ENCODE measurements at places on chromosomes 2 and 18.

DNA sequence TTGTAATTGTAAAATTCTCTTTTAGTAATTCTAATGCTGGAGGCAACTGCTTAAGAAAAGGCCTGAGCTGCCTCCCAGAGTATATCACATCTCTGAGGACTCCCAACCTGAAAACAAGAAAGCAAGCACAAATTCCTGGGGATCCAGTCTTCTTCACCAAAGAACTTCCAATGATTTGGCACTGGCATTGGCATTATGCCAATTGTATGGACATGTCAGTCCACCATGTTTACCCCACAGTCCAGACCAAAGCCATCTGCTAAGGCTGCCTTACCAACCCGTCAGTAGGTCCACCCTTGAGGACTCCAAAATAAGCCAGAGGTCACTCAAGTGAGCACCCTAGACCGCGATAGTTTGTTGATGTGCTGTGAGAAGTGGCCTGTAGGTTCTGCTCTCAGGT lies 263.1 kb downstream of the RND3 start:
- DNase-seq, result no peak

DNA sequence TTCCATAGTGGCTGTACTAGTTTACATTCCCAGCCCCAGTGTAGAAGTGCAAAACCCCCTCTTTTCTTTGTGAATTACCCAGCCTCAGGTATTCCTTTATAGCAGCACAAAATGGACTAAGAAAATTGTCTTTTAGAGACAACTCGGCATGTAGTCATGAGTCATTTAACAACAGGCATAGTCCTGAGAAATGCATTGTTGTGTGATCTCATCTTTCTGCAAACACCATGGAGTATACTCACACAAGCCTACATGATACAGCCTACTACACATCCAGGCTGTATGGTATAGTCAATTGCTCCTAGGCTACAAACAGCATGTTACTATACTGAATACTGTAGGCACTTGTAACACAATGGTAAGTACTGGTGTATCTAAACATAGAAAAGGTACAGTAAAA lies 44.4 kb upstream of the MBP start:
- DNase-seq, result no peak

DNA sequence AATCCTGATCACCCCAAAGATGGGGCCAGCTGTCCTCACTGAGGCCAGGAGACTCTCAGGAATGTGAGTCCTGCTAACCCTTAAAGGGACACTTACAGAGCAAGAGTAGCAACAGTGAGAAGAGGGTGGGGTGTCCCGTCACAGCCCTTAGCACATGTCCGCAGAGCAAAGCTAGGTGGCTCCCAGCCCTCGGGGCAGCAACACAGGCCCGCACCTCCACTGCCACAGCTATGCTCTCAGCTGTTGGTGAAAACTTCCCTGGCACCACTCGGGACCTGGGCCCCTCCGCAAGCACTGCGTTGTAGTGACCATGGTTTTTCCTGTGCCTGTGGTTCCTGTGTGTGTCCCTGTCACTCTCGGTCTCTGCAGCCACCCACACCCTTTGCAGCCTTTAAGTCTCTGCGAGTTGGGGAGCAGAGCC lies 76.4 kb upstream of the UXS1 start:
- DNase-seq, result no peak

- DNase-seq, result no peak
Measured at GRCh38 chr18:35999925-36000324, 27.4 kb downstream of the RMP24 start.

- no peak for DNase-seq
Measured at GRCh38 chr18:79538635-79539034, 141.0 kb upstream of the CTDP1 start.

DNA sequence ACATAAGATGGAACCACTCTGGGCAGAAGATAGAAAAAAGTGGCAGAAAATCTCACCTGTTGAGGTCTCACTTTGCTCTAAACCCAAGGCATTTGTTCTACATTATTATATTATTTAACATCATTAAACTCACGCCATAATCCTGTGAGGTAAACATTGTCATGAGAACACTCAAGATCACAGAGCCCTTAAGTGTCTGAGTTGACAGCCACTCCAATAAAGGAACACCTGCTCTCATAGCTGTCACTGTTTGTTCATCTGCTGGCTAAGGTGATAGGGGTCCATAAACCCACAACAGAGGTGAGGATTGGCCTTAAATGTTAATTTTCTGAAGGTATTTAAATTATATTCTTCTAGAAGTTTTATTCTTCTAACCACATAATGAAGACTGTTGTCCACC lies 439.7 kb downstream of the RIT2 start:
- no peak for DNase-seq

DNA sequence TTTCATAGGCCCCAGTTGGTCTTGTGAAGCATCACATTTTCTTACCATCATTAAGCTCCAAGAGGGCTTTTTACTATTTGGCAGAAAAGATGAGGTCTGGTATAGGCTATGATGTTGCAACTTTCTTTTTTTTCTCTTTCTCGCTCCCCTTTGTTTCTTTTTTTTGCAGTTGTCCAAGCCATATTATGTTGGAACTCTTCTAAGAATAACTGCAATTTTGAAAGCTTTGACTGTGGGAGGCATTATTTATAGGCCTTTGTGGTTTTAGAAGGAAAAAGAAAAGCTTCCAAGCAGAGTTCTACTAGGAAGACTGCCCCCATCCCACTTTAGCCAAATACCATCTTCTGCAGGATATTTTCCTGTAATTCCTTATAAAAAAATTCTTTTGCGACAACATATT lies 571.6 kb downstream of the ARHGAP15 start:
- no peak for DNase-seq

GRCh38 chr2:119464981-119465380 lies 33.3 kb downstream of the TMEM37 start:
- DNase-seq, result no peak

All from activated CD4-positive, alpha-beta T cell treated with anti-CD3 and anti-CD28 coated beads, Interleukin-2, amount 50 U/mL, for 24 hours (primary cell).